Lung (tissue), 17 donors: ENCODE measurements at places on chromosomes 13 and 19. TPM values are rescaled to one million over a fixed set of nuclear protein-coding genes. Genes with fewer than 3 reads are reported as not detected.

GRCh38 chr19:17951157-17951989 lies 15.5 kb upstream of the KCNN1 start:
- DNase-seq, result peak; percentile 17

DNA sequence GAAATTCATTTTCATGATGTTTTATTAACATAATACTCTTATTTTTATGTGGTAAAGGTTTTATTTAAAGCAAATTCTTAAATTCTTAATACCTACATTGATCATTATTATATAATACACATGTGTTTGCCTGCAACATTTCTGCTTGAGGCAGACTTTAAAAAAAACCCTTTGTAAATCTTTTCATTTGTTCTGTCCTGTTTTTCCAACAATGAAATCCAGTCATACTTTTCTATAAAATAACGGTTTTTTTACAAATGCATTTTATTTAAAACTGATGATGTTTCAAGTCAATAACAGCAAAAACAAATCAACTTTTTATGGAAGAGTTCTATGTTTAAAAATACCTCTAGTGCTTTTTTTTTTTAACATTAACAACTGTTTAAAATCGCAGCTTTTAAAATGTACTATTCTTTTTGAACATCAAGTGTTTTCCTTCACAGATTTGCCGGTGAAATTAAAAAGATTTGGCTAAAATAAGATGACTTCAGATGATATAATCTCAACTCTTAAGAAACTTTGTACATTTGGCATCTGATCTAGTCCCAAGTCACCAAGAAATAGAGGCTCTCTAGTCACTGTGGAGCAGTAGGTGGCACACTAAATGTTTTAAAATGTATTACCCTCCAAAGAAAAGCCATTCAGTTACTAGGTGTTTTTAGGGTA lies 5.1 kb downstream of the POU4F1 start:
- no peak for DNase-seq

DNA sequence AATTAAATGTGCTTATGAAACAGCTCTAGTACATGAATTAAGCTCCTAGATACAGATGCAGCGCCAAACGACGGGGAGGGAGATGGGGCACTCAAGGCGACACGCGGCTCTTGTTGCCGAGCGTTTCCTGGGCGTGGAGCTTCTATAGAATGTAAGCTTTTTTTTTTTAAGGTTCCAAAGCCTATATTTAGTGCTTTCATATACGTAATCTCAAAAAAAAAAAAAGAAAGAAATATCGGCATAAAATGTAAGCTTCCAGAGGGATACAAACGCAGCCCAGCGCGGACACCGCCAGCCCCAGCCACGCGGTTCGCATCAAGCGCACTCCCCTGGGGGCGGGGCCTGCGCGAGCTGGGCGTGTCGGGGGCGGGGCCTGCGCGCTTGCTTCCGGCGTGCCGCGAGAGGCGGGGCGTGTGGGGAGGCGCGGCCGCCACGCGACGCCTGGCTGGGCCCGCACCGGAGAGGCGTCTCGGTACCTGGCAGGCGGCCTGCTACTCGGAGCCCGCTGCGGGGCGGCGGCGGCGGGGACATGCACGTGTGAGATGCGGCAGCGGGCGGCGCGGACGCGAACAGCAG lies at the start of gene URI1:
URI1 (plus strand) TSS at position 412 of the 576 bp plus-strand sequence. CDS start 309 bp downstream, outside the sequence.
- DNase-seq, result peak; percentile 90

- no peak for DNase-seq
These were observed 962.3 kb downstream of the EFNB2 start for GRCh38 chr13:105573136-105573535.

DNA sequence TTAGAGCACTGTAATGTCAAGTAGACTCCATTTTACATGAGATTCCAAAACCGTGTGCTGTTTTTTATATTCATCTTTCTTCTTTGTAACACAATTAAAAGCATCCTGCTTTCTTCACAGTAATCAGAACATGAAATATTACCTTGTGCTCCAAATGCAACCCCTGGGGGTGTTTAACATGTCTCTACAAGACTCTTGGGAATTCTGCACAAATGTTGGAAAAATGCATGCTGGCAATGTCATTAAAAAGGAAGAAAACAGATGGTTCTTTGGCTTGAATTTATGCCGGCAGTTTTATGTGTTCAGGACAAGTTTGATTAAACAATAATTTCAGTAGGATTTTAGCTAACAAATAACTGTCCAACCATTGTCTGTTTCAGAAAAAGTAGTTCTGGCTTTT lies 159.1 kb downstream of the LIG4 start:
- no peak for DNase-seq

Gene FAM83E
- polyA plus RNA-seq, result 43.8 TPM

Gene ICAM4
- polyA plus RNA-seq, result 4.6 TPM
